ENCODE measurements at places on chromosomes 7 and 10.

GRCh38 chr10:49241385-49241784 is 53.2 kb upstream of the TMEM273 start:
- DNase-seq = no peak

DNA sequence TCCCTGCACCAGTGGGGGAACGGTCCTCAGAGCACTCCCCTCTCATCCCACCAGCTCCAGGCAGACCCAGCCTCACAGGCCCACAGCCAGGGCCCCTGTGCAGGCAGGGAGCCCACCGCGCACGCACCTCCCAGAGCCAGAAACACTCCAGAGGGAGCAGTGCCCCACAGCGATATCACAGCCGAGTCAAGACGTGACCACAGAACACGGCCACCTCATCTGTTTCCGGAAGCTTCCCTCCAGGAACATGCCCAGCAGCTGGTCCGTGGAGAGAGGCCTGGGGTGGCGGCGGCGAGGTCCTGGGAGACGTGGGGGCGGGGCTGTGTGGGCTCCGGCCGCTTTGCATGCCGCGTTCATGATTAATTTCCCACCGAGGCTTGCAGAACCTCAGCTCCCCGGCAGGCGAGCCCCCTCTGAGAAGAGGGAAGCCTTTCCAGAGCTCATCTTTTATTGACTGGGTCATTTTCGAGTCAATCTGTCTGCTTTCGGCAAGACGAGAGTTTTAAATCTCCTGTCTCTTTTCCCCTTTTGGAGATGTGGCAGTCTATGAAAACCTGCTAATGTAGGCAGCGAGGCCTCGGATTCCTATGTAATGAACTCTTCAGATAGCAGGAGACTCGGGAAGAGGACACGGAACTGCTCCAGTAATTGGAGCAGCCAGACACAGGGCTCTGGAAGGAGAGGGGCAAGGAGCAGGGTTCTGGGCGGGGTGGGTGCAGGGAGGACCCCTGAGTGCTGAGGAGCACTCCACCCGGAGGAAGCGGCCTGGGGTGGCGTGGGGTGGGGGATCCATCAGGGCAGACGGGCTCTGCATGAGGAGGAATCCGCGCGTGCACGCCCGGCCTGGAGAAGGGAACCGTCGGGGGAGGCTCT is 242.8 kb downstream of the ELFN1 start:
- DNase-seq = no peak

DNA sequence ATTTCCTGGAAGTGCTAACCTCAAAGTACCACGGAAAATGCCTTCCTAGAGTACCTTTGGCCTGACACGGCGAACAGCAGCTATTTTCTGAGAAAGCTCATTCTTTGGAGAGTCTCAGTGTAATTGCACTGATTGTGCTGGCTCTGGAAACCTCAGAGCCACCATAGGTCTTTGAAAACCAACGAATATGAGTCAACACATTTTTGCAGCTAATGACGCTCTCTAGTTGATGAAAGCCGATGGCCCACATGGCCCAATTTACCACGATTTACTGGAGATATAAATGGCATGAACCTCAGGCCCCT is 187.1 kb downstream of the ADARB2 start:
- DNase-seq = no peak

- no peak for DNase-seq
Measured at GRCh38 chr7:92625617-92626016, 35.4 kb upstream of the FAM133B start.

- peak; percentile 94 for DNase-seq
Measured at GRCh38 chr7:106774768-106775551, 90.1 kb upstream of the PIK3CG start.

DNA sequence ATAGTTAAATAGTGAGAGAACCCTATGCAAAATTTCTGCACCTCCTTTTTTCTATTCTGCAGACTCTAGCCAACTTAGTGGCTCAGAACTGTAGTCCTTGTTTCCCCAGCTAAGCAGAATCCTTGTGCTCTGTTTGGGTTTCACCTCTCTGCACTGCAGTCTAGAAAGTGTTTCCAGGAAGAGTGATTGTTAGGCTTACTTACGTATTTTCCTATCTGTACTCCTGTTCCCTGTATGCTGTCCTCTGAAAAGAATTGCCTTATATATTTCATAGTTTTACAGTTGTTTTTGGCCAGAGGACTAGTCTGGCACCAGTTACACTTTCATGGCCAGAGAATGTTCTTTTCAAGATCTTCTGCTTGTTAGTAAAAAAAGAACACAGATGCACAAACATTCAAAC is 154.6 kb upstream of the POT1 start:
- no peak for DNase-seq

GRCh38 chr7:122014697-122015096 is 129.4 kb downstream of the AASS start:
- DNase-seq = no peak

- DNase-seq = no peak
Measured at GRCh38 chr10:129546106-129546505, 79.1 kb downstream of the MGMT start.

DNA sequence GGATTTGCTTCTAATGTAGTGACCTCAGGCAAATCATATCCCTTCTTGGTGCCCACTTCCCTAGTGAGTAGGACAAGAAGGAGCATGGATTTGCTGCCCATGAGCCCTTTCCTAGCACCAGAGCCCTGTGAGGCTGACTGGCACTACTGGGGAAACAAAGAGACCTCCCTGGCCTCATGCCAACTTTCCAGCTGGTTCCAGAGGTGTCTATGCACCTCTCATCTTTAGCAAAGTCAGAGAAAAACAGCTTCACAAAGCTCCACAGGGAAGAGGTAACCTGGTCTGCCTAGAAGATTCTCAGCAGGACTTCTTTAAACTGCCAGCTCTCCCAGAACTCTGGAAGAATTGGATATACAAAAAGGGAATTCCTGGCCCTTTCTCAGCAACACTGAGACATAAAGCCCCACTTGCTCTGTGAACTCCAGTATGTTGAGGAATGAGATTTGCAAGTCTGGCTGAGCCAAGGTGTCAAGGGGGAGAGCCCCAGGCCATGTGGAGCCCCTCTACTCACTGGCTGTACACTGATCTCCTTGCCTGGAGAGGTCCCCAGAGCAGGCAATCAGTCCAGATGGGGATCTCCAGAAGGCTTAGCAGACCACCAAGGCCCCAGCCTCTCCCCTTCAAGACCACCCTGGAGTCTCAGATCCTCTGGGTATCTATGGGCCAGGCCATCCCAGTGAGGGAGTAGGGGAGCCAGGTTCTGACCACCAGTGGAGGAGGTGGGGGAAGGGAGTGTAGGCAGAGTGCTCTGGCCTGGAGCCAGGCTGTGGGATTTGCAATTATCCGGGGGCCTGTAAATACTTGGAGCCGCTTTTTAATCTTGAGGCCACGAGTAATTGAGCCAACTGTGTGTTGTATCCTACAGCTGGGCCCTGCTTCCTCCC is 24.4 kb upstream of the RBM20 start:
- no peak for DNase-seq

GRCh38 chr7:151744656-151745638 is 132.0 kb downstream of the PRKAG2 start:
- peak; percentile 95 for DNase-seq

DNA sequence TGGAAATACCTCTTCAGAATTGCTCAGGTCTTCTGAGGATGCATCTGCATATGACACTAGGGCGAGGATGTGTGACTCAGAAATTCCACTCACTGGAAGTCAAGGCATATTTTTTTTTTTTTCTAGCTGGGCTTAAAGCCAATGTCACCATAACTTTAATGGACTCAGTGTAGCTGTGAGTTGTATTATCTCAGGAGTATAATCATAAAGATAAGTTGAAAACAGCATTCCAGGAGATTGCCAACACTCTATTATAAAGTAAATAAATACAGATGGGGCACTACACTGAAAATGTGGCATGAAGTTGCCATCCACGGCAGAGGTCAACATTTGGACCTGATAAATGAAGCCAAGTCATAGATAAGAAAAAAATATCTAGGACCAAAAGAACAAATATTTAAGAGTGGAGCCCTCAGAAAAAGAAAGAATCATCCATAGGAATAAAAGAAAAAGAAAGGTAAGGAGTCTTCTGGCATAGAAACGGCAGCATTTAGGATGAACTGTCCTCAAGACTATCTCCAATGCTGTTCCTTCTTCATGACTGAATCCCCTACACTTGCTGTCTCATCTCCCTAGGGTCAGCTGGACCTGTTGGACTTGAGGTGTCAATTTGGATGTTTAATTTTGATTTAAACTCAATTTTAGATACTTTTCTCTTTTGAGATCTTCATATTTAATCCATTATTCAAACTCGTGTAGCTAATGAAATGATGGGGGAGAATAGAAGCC is 72.9 kb upstream of the CAV2 start:
- DNase-seq = peak; percentile 87

- no peak for DNase-seq
Measured at GRCh38 chr10:450463-450862, 239.0 kb downstream of the DIP2C start.

GRCh38 chr7:155713384-155713783 is 68.9 kb downstream of the RBM33 start:
- no peak for DNase-seq

DNA sequence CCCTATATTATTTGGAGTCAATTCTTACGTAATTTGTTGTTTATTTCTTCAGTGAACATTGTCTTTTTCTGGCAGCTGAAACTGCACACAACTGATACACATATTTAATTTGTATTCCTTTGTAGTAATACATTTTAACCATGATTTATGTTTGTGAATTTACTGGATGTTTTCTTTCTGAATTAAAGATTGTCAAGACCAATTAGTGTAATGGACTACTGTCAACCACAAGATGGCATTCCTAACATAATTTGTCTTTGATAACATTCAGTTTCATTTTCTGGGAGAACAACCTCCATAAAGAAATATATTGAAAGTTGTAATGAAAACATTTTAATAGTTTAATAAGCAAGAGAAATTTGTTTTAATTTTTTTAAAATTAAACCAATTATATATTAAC is 10.1 kb downstream of the THNSL1 start:
- DNase-seq = peak; percentile 21

DNA sequence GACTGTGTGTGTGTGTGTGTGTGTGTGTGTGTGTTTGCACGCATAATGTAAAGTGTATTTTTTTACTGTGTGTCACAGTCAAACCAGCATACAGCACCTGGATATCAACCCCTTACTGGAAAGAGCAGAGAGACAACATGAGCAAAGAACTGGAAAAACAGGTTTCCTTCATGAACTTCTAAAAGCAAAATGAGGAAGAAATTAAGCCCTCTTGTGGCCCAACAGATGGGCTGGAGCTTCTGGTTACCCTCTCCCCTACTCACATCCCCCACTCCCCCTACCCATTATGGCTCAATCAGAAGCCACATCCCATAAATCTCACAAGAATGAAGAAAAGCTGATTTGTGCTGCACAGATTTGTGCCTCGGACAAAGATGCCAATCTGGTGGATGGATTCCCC is 36.2 kb downstream of the PDE1C start:
- no peak for DNase-seq
